ENCODE measurements at places on chromosomes 1 and 21.
A peak's percentile ranks its signal among the peaks of the same experiment; 100 is the strongest.

GRCh38 chr1:29641921-29642320, 405.6 kb downstream of the PTPRU start:
- DNase-seq = no peak

- peak; percentile 50 for DNase-seq
Measured at GRCh38 chr1:215710036-215710898, 143.2 kb downstream of the KCTD3 start.

- no peak for DNase-seq
Measured at GRCh38 chr1:93594603-93594880, 87.1 kb downstream of the BCAR3 start.

- DNase-seq = no peak
Measured at GRCh38 chr1:192620071-192620635, 15.8 kb upstream of the RGS13 start.

DNA sequence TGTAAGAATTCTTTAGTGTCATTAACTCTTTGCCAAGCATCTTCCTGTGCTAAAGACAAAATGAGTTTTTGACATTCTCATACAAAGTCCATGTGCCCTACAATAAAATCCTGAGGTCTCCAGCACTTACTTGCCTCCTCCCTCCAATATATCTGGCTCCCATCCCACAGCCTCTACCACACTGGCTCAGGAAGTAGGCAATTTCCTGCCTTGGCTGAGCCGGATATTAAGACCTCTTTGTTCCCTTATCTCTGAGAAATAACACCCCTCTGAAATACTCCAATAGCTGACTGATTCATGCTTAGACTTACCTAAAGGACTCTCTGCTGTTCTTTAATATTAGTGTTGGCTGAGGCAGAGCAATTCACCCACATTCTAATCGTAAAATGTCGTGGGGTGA, 37.6 kb upstream of the GORAB start:
- no peak for DNase-seq

GRCh38 chr21:46022551-46023525, 41.3 kb downstream of the COL6A1 start:
- no peak for DNase-seq

DNA sequence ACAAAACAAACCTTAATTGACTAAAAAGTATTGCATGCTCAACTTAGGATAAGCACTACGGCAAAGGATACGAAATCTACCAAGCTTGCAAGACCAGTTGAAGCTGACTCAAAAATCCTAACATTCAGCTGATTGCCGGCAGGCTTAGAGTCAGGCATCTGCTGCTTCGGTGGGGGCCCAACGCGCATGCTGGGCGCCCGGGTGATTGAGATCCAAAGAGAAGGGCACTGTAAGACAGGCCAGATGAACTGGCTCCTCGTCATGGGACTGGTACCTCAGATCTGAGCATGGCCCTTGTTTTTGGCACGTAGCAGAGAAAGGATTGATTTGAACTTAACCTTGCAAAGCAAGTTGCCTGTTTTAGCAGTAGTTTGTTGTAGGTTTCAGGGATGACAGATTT, 86.6 kb downstream of the PRDM2 start:
- DNase-seq = no peak

DNA sequence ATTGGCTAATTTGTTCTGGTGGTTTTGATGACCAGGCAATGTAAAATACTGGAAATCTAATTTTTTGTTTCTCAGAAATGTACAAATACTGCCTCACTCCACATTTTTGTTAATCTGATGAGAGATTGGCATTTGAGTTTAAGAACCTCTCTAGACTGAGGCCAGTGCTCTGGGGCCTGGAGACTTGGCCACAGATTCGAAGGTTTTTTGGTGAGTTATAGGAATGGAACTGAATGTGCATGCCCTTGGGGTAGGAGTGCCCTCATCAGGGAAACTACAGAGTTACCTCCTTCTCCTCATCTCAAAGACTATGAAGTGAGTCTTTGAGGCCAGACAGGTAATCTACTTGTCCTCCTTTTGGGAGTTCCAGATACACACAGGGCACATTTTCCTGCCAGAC, 347.9 kb downstream of the LTN1 start:
- no peak for DNase-seq

DNA sequence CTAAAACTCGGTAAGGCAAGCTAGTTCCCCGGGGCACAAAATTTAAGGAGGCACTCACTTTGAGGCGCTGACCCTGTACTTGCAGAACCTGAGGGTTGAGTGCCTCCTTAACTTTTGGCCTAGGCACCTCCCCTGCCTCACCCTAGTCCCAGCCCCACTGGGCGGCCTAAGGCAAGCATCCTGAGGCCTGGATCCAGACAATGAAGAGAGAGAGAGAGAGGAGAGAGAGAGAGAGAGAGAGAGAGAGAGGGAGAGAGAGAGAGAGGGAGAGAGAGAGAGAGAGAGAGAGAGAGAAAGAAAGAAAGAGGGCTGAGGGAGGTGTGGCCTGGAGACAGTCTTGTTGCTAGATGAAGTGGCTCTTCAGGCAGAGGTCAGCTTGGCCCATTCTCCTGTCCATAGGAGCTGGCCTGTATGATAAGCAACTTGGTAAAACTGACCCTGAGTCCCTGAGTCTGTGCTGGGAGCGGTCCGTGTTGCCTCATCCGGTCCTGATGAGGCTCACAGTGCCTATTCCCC, 7.4 kb upstream of the LRRN2 start:
- DNase-seq = no peak

DNA sequence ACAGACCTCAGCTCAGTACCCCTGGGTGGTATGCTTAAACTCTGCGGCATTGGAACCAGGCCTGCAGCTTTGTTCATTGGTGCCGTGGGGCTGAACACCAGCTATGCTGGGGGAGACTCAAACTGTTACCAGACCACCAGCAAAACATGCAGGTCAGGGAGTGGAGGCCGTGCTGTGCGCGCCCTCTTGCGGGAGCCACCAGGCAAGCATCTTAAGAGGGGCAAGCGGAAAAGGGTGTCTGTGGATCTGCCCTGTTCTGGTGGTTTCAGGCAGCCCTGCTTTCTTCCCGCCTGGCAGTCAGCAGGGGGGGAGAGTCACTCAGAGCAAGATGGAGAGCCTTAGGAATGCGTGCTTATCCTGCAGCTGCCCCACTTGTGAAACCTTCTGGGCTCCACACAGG, 276.9 kb upstream of the ZRANB2 start:
- DNase-seq = no peak

DNA sequence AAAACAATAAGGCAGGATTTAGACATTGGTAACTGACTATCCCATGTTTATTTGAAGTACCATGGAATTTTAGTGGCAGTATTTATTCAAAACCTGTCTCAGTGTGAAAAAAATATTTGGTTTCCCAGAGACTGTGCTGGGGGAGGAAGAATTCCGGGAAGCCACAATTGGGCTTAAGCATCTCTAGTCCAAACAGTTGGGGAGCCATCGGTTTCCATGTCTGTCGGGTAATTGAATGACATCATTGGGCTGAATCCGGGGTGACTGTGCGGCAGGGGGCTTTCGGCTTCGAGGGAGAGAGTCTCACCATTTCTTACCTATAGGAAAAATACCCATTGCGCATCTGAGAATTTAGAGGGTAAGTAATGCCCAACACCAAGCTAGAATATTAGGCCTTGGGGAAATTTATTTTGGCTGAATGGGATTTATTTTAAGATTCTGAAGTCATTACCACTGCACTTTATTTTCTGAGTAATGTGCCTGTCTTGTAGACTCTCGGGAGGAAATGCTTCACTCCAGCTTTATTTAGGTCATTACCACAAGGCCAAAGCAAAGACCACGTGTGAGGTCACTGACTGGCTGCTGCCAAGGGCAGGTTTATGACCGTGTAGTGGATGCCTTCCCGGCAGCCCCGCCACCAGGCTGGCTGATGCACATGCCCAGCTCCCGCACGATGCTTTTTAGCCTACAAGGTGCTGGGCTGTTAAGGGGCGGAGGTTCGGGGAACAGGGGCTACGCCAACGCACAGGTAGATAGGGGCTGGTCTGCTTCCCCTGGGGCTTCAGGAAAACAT, 23.1 kb upstream of the UMODL1 start:
- DNase-seq = peak; percentile 55

GRCh38 chr1:186848509-186849130, 19.9 kb downstream of the PLA2G4A start:
- no peak for DNase-seq

GRCh38 chr1:6962478-6962995, 177.3 kb downstream of the CAMTA1 start:
- peak; percentile 54 for DNase-seq

DNA sequence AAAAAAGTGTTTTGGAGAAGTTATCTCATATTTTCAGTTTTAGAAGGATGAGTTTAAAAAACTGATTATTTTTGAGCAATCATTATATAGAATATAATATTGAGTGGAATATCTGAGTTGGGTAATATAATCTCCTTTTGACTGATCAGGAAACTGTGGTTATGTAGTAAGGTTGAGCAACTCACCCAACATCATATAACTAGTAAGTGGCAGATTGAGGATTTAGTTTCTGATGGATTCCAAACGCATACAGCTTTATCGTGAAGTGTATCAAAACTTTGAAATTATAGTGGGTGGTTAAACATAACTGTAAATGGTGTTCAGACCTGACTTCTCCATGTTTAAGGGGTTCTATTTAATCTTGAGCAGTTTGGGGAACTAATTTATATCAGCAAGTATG, 98.6 kb downstream of the OLFM3 start:
- no peak for DNase-seq
